ENCODE measurements at places on chromosomes 1 and 21.

GRCh38 chr1:208683141-208683540, 439.0 kb upstream of the PLXNA2 start:
- no peak for DNase-seq

- no peak for DNase-seq
Measured at GRCh38 chr1:203506858-203507626, 13.1 kb downstream of the OPTC start.

- no peak for DNase-seq
Measured at GRCh38 chr1:196774603-196775002, at the start of gene CFHR3. Gene CFHR3, plus strand, starts transcription at chr1:196774840. Its CDS starts 47 bp downstream, at chr1:196774887.

GRCh38 chr1:116571215-116571919, 541 bp upstream of the CD58 start:
- no peak for DNase-seq

GRCh38 chr1:236951672-236952071, 52.6 kb downstream of the MT1HL1 start:
- DNase-seq, result no peak

DNA sequence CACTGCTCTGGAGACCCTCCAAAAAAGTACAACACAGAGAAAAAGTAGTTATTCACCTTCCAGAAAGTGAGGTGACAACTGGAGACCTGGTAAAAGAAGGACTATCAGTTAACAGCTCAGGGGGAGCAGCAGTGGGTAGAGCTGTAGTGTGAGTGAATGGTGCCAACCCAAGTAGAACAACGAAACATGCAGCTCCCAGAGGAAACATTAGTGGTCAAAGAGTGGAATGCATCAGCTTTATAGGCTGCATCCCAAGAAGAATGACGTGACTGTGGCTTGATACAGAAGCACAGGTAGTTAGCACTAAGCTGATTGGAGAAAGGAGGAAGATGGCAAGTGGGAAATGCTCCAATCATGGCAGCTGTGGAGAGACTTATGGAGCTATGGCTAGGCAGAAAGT, 275.7 kb upstream of the CAMK1G start:
- DNase-seq, result no peak

GRCh38 chr1:184387476-184388318, 868 bp downstream of the C1orf21 start:
- DNase-seq, result peak; percentile 64

GRCh38 chr1:115114308-115114707, 25.0 kb upstream of the TSPAN2 start:
- peak; percentile 18 for DNase-seq

- DNase-seq, result no peak
Measured at GRCh38 chr1:179953974-179954492, 577 bp upstream of the CEP350 start.

GRCh38 chr21:31282095-31282709, 61.9 kb downstream of the TIAM1 start:
- DNase-seq, result peak; percentile 35

DNA sequence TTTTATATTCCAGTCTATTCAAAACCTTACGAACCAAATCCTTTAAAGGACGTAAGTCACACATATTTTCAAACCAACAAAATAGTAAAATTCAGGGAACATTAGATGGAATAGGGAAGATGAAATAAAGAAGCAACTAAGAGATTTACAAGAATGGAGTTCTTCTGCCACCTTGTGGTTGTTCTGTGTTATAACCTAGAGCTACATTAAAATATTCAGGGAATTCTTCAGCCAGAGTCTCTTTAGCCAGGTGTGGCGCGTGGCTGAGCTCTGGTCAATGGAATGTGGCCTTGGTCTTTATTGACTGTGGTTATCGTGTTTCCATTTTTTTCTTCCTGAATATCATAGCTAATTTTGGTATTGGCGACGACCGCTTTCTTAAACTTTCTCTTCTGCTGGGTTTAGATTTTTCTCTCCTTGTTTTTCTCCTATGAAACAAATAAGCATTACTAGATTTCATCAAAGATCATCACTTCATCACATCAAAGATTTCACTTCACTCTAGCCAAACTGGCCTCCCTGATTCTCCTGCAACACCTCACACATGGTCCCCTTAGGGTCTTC, 221.3 kb downstream of the MRPL39 start:
- DNase-seq, result peak; percentile 50

Data from small intestine (tissue), 16 donors.